ENCODE measurements at places on chromosomes 5 and 9.

- no peak for DNase-seq
Measured at GRCh38 chr9:37540634-37541033, 35.5 kb downstream of the FBXO10 start.

DNA sequence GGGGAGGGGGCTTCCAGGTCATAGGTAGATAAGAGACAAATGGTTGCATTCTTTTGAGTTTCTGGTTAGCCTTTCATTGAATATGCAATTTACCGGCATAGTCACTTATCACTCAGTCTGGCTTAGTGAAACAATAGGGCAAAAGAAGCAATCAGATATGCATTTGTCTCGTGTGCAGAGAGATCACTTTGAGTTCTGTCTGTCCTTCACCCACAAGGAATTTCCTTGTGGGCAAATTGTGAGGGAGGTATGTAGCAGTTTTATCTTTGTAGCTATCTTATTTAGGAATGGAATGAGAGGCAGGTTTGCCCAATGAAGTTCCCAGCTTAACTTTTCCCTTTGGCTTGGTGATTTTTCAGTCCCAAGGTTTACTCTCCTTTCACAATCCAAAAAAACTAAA is 116.1 kb downstream of the TUSC1 start:
- DNase-seq: no peak

DNA sequence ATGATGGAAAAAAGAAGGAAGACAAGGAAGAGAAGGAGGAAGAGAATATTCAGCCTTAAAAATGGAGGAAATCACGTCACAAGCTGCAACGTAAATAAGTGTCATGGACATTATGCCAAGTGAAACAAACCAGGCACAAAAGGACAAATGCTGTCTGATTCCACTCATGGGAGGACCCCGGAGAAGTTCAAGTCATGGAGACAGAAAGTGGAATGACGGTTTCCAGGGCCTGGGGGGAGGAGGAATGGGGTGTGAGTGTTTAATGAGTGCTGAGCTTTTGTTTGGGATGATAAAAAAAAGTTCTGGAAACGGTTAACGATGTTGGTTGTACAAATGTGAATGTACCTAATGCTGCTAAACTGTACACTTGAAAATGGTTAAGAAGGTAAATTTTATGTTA is 439.5 kb downstream of the GADD45G start:
- no peak for DNase-seq

GRCh38 chr5:34571677-34572041 is 84.5 kb upstream of the RAI14 start:
- no peak for DNase-seq

GRCh38 chr9:90722071-90722470 is 79.4 kb upstream of the DIRAS2 start:
- no peak for DNase-seq

DNA sequence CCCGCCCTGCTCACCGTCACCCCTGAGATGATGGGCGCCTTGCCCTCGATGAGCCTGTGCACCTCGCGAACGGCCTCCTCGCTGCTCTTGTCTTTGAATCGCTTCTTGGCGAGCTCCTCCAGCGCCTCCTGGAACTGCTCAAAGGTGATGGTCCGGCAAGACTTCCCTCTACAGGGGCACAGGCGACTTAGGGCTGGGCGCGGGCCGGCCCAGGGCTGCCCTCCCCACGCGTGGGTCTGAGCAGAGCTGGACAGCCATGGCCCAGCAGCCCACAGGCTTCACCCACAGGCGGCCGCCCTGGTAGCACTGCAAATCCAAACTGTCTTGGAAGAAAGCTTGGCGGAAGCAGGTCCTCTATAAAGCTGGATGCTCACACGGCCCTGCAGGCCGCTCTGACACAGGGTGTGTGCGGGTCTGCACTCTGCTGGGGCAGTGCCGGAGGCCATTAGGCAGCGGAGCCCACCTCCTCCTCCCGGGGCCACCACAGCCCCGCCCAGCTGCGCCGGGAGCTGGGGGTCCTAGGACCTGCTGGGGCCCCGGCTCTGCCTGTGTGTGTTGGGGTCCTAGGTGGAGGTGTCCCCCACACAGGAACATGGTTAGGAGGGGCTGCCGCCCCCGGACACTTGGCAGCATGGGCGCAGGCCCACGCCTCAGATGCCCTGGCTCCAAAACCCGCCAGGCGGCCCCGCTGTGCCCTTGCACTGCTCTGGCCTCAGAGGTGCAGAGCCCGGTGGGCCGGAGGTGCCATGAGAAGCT is 27.0 kb downstream of the TPPP start:
- no peak for DNase-seq

DNA sequence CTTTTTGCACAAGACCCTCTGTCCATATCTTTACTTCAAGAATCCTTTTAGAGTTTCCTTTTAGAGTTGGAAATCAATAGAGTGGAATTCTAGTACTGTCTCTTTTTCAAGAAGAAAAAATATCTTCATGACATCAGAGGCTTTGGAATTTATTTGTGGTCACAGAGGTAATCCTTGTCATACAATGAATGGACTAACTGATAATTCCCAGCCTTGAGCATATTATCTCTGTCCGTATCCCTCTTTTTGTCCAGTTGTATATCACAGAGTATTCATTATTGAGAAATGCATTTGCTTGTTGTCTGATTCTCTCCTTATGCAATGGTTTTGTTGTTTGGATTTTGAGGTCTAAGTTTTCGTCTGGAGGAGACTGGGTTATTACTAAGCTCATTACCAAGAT is 82.0 kb upstream of the HAPLN1 start:
- no peak for DNase-seq

GRCh38 chr5:57650360-57651069 is 167.9 kb upstream of the ACTBL2 start:
- no peak for DNase-seq

DNA sequence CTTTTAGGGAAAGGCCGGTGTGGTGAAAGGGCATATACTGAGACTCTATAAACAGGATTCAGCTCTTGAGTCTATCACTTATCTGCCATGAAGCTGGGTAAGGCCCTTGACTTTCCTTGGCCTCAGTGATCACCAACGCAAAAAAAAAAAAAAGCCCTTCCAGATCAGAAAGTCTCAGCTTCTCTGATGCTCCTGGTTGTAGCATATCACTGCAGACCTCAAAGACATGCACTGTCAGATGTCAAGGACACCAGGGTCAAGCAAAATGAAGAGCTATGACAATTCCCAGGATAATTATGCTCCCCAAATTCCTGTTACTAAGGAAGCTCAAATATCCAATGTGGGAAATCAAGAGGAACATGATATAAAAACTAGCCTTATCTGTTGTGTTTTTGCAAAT is 68.3 kb upstream of the IFNE start:
- DNase-seq: no peak

DNA sequence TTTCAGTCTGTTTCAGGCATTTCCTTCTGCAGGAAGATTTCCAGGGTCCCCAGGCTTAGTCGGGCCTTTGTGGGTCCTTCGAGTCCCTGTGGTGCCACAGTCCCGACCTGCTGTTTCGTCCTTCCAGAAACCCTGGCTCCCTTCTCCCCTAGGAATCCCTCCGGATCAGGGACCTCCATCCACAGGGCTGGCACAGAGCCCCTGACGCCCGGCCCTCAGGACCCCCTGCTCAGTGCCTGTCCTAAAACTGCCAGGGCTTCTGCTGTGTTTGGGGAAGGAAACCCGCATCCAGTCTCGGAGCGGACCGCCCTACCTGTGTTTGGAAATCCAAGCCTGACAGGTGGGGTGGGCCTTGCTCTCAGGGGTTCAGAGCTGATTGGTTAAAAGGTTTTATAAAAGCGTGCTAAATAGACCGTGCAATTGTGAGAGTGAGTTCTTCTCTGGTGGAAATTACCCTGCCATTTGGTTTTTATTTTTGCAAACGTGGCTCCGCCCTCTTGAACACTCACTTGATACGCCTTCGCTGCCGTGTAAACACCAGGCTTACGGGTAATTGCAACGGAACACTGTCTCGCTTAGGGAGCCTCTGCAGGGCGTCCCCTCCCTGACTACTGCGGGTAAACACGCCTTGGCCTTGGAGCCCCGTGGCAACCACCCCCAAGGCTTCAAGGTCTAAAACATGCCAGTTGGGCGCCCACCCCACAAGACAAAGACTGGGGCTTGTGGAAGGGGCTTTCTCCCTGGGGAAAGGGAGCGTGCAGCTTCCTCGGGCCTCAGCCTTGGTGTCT is 121.2 kb downstream of the PHF2 start:
- DNase-seq: peak; percentile 91

DNA sequence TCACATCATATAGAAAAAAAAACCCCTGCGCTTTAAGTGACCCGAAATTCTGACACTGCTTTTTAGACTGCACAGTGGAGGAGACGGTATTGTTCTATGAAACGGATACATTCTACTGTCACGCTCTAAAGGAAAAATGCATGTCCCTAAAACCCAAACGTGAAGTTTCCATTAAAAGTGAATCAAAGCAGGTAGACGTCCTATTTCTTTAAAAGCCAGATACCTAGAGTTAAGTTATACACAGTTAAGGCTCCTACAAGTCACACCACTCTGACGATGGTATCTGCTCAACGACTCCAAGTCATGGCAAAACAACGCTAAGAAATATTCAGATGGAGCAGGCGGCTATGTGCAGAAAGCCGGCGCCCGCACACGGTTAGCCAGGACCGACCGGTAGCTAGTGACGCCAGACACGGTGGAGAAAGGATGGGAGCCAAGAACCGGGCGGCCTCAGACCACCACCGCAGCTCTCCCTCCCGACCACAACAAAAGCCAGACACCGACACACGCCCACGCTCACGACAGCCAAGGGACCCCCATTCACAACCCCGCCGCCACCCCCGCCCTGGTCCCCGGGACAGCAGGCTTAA is 734 bp downstream of the SKP1 start:
- no peak for DNase-seq

DNA sequence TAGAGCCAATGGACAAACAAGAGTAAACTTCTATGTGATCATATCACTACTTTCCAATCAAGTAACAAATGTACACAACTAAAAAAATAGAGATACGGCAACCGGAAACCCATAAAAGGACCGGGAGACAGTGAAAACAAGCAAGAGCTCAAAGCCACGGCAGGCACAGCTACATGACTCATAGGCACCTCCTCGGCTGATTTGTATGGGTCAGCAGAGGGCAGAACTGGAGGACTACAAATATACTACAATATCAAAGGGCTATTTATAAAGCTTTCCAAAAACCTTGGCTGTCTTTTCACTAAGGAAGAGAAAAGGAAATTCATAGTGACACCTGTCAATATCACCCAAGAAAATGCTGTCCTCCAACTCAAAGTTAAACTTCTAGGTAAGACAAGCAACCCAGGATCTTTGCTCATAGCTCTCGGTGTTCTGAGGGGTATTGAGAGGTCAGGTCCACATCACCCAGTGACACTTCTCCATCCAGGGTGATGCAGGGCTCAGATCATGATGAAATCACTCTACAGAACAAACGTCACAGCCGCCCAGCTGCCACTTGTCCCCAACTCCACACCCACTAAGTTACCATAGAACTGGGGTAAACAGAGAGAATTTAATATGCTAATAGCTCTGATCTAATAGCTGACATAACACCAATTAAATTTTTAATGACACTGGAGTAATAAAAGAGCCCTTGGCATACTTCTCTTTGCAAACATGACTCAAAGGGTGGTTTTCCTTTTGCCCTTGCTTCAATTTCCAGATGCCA is 41.3 kb downstream of the PFDN1 start:
- DNase-seq: no peak

DNA sequence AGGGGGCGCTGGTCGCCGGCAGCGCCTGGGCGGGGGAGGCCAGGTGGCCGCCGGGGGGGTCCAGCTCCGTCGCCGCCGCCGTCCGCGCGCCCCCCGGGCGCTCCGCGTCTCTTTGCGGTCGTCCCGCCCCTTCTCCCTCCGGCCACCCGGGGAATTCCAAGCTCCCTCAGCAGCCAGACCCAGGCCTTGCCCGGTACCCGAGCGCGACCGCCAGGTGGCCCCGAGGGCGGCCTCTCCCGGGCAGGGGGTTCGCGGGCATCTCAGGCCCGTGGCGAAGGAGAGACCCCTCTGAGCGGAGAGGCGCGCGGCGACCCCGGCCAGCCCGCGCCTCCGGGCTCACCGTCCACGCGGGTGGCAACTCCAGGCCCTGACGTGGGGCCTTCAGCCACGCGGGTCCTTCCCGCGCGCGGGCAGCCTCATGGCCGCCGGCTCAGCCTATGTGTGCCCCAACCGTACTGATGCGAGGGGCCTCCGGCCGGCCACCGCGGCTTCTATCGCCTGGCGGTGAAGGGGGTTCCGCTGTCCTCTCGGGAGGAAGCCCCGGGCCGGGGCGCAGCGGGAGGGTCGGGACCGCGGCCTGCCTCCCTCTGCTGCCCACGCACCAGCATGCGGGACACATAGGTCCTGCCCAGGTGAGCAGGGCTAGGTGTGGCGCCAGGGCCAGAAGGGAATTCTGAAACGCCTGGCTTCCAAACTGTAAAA is 529 bp upstream of the NRARP start:
- DNase-seq: no peak

- DNase-seq: no peak
Measured at GRCh38 chr9:93134015-93134739, at the start of gene NINJ1. Gene NINJ1, minus strand, starts transcription at chr9:93134251. Its CDS starts 34 bp downstream, at chr9:93134217.

Data from NCI-H2081 treated with DMSO at 0.1 percent for 48 hours (cell line).